ENCODE measurements at places on chromosomes 3 and 15.

GRCh38 chr15:77347197-77347596 is 72.7 kb downstream of the PEAK1 start:
- no peak for DNase-seq

DNA sequence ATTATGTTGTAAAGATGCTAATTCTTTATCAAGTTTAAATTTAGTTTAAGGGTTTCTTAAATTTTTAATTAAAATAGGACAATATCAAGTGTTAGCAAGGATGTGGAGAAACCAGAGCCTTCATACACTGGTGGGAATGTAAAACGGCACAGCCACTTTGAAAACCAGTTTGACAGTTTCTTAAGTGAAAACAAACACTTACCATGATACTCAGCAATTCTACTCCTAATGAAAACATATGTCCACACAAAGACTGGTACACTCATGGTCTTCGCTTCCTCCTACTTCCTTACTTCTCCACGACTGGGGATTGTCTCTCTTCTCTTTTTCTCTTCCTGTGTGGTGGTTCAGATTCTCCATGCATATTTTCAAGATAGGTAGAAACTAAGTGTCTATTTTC is 9.2 kb downstream of the SKIC8 start:
- DNase-seq, result no peak

- DNase-seq, result no peak
Observed at GRCh38 chr15:48052946-48053345, 67.8 kb upstream of the SLC24A5 start.

- DNase-seq, result no peak
Observed at GRCh38 chr3:20682573-20682972, 496.6 kb upstream of the SGO1 start.

DNA sequence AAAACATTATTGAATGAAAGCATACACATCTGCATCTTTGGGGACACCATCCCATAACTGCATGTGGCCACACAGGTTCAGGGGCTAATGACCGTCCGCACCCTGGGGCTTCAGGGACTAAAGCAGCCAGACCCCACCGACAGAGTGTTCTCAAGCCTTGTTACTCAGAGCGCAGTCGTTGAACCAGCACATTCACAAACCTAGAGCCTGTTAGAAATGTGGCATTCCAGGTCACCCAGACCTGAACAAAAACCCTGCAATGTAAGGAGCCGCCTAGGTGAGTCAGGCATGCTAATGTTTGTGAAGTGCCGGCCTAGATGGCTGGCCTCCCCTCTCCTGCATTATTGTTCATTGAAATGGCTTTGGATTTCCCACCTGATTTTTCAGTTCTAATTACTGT is 52.3 kb upstream of the HACD2 start:
- no peak for DNase-seq

DNA sequence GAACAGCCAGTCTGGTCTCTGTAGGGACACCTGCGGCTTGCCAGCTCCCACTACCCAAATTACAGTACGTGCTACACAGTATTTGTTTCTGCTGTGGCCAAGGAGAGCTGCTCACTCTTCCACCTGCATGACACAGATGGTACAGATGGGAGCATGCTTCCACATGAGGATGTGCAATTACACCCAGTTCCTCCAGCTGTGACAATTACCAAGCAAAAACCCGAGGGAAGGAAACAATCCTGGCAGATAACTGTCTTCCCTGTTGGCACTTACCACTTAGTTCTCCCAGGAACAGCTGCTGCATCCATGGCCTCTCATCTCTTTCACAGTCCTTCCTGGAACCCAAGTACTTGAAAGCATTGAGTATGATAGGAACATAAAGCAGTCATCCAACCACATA is 34.4 kb downstream of the DET1 start:
- no peak for DNase-seq
